ENCODE measurements at places on chromosomes 12 and 14.

DNA sequence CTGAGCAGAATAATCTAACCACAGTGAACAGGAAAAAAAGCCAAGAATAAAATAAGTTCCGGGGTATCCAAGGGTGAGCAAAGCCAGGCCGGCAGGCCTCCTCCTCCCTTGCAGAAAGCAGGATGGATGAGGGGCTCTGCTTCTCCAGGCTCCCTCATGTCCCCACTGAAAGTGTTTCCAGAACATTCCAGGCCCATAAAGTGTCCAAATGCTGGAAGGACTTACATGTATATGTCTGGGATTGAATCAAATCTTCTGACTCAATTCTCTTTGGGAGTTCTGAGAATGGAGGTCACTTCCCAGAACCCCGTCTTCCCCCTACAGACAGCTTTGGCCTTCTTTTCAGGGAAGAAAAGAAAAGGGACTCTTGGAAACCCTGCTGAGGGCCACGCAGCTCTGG, 25.0 kb upstream of the BDKRB1 start:
- DNase-seq = no peak

DNA sequence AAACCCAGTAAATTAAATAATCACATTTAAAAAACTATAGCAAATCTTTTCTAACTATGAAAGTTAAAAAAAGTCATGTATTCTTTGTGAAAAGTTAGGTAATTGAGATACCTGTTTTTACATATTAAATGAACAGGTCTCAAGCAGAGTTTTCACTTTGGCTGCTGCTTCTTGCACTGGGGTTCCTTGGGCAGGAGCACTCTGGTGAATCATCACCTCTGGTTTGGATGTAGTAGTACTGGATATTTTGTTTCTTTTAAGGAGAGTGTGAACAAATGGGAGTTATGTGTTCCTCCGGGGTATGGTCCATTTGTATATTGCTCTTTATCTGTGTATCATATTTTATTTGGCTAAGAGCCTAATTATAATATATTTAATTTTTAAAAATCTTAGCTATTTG, 82.7 kb downstream of the FUT8 start:
- DNase-seq = no peak

DNA sequence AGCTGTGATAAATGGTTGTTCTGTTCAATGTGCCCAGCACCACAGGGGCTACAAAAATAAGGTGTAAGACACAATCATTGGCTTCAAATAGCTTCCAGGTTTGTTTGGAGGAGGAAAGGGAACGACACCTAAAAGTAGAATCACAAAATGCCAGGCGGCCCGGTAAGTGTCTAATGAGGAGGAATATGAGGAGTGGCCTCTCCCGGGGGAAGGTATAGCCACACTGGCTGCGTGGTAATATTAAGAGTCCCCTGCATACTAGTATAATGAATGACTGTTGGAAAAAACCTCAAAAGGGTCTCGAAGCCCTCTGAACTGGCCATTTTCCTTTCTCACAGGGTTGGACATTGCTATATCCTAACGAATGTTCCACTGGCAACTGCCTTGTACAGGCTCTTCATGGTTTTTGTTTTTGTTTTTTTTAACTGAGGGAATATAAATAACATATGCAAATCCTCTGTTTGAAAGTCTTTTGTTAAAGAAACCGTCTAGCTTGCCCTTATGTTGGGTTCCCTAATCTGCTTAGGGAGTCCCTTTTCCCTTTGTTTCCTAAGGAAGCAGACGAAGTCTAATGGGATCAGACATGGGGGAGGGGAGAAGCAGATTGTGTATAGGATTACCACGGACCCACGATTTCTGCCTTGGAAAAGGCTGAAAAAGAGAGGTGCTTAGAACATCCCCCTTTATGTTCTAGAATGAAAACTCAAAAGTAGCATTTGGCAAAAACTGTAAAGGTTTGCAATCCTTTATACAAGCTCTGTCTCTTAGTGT, 4.2 kb downstream of the CCDC60 start:
- DNase-seq = no peak

DNA sequence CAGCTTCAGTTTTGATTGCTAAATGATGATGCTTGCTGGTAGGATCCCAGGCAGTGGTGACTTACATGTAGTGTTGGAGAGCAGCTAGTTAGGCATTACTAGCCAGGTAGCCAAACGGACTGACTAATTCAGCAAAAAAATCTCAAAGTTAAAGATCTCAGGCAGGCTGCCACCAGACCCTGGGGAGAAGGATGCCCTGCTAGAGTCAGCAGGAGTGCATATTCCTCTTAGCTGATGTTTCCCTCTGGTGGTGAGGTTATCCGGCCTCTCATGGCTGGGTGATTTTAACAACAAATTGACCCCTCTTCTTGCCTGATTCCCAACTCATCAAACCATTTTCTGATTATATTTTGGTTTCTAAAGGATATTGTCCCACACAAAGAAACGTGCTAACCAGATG, 2.8 kb downstream of the EFS start:
- DNase-seq = no peak

GRCh38 chr12:56836317-56836716, 73.2 kb downstream of the HSD17B6 start:
- DNase-seq = no peak

- DNase-seq = no peak
These were observed 20.9 kb downstream of the RASSF3 start for GRCh38 chr12:64631197-64631596.

- DNase-seq = no peak
These were observed 5.2 kb downstream of the RARG start for GRCh38 chr12:53226815-53227214.

DNA sequence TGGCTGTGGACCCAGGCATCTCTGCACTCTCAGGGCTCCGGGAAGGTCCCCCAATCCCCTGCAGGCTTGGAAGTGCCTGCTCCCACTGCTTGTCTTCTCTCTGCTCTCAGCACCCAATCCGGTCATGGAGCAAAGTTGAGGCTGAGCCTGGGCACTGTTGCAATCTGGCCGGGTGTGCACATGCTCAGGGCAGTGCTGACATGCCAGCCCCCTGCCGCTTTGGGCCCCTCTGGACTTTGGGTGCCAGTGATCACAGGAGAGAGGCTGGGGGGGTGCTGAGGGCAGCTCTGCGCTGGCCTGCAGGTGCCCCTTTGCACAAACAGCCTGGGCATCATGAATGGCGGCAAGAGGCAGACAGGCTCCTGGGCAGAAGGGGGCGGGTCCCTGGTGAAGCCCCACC, 85.4 kb upstream of the OSBPL8 start:
- DNase-seq = no peak

GRCh38 chr12:48349471-48349870, 1.2 kb downstream of the ZNF641 start:
- no peak for DNase-seq

GRCh38 chr12:115941362-115941761, 336.1 kb downstream of the MED13L start:
- DNase-seq = no peak

DNA sequence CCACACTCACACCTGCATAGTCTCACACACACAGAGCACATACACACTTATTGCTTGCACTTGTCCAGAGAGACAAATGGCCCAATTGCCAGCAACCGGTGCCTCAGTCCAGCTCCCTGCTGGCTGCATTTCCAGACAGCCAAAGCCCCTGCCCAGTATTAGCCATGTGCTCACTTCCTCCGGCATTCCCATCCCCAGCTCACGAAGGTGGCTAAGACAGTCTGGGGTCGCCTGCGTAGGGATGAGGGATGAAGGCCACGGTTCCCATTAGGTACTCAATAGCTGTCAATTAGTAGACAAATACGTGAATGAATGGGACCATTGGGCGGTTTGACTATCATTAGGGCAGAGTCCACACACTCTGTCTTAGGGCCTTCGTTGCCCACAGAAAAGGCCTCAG, 146.8 kb upstream of the EGLN3 start:
- DNase-seq = no peak

DNA sequence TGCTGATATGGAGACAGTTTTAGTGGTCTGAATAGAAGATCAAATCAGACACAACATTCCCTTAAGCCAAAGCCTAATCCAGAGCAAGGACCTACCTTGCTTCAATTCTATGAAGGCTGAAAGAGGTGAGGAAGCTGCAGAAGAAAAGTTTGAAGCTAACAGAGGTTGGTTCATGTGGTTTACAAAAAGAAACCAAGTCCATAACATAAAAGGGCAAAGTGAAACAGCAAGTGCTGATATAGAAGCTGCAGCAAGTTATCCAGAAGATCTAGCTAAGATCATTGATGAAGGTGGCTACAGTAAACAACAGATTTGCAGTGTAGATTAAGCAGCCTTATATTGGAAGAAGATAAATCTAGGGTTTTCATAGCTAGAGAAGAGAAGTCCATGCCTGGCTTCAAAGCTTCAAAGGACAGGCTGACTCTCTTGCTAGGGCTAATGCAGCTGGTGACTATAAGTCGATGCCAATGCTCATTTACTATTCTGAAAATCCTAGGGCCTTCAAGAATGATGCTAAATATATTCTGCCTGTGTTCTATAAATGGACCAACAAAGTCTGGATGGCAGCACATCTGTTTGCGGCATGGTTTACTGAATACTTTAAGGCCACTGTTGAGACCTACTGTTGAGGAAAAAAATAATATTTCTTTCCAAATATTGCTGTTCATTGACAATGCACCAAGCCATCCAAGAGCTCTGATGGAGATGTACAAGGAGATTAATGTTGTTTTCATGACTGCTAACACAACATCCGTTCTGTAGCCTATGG, 361.0 kb downstream of the DPF3 start:
- no peak for DNase-seq

DNA sequence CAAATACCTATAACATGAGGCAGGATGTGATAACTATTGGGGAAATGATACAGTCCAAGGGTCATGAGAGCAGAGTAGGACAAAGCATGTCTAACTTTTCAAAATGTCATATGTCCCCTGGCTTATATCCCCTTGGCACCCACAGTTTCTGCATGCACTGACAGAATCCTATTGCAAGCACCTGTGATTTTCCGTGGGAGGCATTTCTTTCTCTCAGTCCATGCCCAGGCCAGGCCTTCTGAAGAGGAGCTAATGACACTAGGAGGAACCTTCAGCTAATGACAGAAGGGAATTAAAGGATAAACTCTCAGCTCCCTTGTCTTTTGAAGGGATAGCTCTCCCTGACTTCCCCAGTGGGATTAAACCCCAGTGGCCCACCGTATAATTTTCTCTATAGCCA, 249.2 kb downstream of the TTC6 start:
- no peak for DNase-seq

- peak; percentile 70 for DNase-seq
These were observed 74.0 kb upstream of the MDM1 start for GRCh38 chr12:68406134-68406576.

- DNase-seq = no peak
These were observed 8.8 kb upstream of the IFI27L2 start for GRCh38 chr14:94138251-94138650.

GRCh38 chr14:56494167-56494566, 85.4 kb upstream of the TMEM260 start:
- DNase-seq = peak; percentile 16

- DNase-seq = no peak
These were observed 4.4 kb downstream of the AMHR2 start for GRCh38 chr12:53427905-53428594.

DNA sequence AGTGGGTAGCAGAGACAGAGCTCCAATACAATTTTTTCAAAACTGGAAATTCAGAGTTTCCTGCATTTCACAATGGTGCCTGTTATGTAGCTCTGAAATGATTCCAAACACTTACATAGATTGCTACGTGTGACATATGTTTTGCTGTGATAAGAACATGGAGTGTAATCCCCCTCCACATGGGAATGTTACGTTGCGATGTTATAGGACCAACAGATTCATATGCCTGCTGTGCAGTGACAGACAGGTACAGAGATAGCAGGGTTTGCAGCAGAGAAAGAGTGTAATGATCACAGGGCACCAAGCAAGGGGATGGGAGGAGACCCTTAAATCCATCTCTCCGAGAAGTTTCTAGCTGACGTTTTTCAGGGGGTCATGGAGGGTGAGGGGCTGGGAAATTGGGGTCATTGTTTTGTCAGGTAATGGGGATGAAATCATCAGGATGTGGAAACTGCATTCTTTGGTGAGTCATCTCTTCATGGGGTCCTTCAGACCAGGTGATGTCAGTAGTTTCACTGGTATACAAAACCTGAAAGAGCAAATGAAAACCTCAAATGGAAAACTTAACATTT, 76.6 kb upstream of the OSBPL8 start:
- no peak for DNase-seq

DNA sequence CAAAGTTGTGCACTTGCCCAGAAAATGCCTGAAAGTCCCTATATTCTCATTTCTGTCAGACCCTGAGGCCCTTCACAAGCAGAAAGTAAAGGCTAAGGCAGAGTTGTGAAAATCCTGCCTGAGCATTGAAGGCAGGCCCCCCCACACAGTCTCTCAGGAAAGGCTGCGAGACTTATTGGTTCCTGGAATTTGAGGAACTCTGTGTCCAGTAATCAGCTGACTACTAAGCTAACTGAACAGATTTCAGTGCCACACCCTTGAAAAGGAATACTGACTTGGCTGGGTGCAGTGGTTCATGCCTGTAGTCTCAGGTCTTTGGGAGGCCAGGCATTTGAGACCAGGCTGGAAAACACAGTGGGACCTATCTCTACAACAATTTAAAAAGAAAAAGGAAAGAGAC, 21.1 kb upstream of the PPP2R5E start:
- no peak for DNase-seq

DNA sequence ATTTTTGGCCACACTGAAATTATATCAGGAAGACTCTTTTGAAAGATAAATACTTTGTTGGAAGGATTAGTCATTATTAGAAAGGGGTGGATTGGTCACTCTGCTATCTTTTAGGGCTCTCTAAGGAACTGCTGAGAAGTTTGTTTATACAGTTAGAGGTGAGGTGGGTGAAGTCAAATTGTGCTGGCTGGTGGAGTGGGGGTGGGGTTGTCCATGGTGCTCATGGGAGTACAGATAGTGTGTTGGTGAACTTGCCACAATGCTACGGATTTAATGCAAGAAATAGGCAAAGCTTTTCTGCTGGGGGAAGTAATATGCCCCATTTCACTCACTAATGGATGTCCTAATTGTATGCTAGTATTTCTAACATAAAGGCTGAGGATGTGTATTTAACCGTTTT, 35.8 kb downstream of the SUSD6 start:
- DNase-seq = no peak

- no peak for DNase-seq
These were observed 15.5 kb downstream of the SLC25A29 start for GRCh38 chr14:100290607-100291304.

GRCh38 chr12:128790221-128790620, 33.5 kb downstream of the SLC15A4 start:
- no peak for DNase-seq

- DNase-seq = no peak
These were observed 102.3 kb downstream of the SLC25A47 start for GRCh38 chr14:100425429-100425827.

- DNase-seq = no peak
These were observed 338.6 kb downstream of the SYT1 start for GRCh38 chr12:79203058-79203647.

- no peak for DNase-seq
These were observed 8.9 kb downstream of the FUT8 start for GRCh38 chr14:65421201-65421981.

GRCh38 chr12:3745152-3745551, 7.8 kb downstream of the CRACR2A start:
- DNase-seq = no peak

GRCh38 chr12:30678221-30678620, 17.4 kb downstream of the IPO8 start:
- DNase-seq = no peak
